ENCODE measurements at places on chromosomes 7 and 10.

DNA sequence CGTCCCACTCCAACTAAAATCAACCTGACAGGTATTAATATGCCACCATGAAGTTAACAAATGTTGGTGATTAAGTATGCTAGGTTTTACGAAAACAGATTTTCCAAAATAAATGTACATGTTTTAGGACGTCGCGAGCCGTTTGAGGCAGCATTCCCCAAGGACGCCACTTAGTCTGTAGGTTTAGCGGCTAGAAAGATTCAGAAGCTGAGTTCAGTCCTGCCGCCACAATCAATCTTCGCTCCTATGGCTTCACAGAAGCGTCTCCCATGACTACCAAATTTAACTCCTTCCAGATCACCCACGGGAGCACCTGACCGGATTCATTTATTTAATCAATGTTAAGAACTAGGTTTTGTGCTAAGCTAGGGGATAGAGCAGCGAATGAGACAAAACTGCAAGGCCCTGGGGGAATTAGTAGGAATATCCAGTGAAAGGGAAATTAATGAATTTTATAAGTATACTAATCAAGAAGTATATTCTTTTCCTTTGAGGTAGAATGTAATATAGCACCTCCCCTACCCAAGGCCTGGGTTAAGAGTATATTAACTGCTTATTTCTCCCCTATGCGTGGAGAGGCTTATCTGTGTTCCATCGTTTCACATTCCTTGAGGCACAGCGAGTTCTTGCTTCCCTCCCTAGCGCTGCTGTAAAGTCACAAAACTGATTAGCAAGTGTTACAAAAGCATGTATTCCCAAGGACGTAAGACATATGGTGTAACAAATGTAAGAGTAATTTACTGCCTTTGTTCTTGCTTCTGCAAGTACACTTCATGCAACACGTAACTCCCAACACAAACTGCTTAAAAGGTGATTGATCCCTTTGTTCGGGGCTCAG is 994 bp upstream of the CYP51A1 start:
- no peak for DNase-seq

DNA sequence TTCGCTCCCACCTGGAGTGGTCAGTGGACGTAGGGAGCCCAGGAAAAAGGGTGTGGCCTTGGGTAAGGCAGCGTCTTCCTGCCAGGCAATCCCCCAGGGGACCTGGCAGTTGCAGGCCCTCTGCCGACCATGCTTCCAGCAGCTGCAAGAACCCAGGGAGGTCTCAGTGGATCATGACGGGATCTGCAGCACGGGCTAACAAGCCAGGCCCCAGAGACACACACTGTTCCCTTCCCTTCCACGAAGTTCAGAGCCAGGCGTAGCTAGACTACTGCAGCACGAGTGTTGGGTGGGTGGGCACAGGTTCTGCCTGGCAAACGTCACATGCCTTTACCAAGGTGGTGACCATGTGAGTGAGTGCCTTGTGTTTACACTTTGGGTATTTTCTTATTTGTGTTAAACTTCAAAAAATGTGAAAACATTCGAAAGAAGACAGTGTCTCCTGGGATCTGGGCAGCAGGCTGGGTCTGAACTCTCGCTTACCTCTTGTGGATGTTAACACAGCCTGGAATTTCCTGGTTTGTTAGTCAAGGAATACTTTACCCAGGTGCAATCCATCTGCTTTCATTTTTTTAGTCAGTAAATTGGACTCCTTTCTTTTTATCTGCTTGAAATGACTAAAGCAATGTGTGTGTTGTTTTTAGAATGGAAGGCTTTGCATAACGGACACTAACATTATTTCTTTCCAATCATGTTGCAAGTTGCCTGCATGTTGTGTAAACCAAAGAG is 48.2 kb upstream of the VIPR2 start:
- DNase-seq, result no peak

DNA sequence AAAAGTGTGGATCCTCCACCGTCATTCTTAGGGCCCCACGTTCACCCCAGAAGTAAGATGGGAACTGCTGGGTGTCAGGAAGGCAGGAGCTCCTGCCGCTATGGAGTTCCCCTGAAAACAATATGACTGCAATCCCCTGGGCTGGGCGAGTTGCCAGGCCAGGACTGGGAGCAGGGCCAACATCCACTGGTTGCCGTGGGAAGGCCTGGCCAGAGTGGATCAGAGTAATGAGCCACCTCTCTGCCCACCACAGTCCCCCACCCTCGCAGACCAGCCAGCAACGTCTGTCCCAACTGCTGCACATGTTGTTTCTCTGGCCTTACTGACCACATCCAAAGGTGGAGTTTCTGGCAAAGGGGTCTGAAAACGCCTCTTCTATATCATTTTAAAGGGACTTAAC is 86.6 kb downstream of the STRA8 start:
- no peak for DNase-seq

- no peak for DNase-seq
Observed at GRCh38 chr7:29255199-29255878, 60.8 kb downstream of the CHN2 start.

GRCh38 chr10:124344931-124345330 is 73.8 kb downstream of the OAT start:
- DNase-seq, result no peak

- DNase-seq, result no peak
Observed at GRCh38 chr10:21173802-21174714, 276.9 kb upstream of the NEBL start.

GRCh38 chr10:85204814-85205213 is 876.4 kb downstream of the CCSER2 start:
- no peak for DNase-seq

DNA sequence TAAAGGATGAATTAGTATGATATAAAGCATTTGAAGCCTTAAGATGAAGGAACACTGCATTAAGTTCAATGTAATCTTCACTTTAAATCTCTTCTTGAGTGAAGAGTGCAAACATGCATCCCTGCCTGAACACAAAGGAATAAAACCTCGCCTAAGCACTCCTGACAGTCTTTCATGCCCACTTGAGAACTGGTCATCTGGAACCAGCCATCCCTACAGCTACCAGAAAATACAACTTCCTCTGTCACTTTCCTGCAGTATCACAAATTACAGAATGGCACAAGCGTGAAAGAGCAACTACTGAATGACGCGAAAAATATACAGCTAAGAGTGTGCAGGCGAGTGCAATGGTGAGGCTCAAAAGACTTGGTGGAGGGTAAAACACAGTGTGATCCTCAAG is 1079.9 kb downstream of the CNTNAP2 start:
- DNase-seq, result peak; percentile 86

DNA sequence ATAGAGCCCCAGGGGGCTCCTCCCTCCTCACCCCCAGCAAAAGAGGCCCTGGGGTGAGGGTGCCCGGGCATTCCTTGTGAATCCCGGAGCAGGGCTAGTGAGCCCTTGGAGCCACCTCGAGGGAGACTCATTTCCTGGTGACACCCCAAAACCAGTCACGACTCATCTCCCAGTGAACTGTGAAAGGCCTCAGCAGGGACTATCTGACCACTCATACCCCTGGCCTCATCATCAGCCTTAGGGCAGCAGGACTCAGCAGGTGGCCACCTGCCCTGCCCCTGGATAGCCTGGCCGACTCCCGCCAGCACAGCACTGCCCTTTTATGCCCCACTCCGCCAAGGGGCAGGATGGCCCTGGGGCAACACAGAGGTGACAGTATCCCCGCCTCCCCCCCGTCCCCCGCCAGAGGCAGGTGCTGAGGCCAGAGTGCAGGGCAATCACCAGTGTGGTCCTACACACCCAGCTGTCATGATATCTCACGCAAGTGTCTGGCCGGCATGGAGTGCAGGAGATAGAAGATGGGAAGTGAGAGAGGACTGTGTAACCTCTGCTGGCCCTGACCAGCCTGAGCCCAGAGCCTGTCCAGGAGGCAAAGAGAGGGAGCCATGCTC is 3.2 kb downstream of the SNCG start:
- DNase-seq, result no peak

DNA sequence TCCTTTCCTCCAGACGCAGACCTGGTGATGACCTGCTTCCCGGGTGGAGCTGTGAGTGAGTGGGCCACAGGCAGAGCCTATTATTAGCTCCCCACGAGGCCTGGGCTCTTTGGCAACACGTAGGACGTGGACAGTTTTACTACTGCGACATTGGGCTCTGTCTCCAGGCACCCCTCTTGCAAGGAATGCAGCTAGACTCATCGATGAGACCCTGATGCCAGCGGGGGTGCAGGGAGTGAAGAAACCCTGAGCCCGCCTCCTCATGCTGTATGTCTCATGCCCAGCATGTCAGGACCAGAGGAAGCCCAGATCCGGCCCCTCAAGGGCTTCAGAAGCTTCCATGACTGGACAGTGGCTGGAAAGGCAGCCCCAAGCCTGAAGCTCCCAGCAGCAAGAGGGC is 161.9 kb downstream of the TCERG1L start:
- DNase-seq, result no peak

DNA sequence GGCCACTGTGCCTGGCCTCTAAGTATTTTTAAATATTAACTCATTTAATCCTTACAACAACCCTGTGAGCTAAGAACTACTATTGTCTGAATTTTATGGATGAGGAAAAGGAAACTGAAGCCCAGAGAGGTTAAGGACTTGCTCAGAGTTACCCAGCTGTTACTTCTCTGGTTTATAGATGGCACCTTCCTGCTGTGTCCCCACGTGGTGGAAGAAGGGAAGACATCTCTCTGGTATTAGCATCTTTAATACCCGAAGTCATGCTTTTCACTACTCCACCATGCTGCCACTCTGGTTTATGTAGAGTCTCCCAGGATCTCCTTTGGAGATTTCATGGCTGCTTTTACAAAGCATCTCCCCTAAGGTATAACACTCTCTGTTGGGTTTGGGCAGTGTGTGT is 105.5 kb upstream of the MKLN1 start:
- DNase-seq, result no peak

DNA sequence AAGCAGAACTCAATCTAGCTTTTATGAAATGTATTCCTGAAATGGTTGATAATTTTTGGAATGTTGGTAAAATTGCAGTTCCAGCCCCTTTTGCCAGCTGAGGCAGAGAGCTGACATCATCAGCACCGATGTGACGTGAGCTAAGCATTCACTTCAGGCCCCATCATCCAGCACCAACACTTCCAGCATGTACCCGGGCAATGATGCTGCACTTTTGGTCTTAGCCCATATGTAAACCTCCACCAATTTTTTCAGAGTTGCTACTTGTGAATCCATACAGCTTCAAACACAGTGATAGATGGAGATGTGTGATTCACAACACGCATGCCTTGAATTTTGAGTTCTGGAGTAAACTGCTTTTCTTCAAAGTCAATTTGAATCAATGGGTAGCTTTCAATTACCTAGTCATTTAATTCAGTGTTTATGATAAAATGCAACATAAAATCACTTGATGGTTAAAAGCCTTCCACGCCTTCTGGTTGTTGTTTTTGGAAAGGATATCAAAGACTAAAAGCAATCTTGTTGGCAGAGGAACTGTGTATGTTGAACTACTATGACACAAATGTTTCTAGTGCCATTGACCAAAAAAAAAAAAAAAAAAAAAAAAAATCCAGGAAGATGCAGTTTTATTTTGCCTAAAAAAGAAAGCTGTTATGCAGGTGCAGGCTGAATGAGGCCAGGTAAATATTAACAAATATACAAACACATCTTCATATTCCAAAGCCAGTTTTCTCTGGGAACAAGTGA is 73.9 kb downstream of the NRP1 start:
- DNase-seq, result no peak

GRCh38 chr7:68700414-68700813 is 897.9 kb upstream of the AUTS2 start:
- DNase-seq, result no peak

- DNase-seq, result no peak
Observed at GRCh38 chr10:87862679-87863052, 667 bp downstream of the KLLN start.

GRCh38 chr10:86707505-86707904 is 39.2 kb downstream of the LDB3 start:
- DNase-seq, result no peak

DNA sequence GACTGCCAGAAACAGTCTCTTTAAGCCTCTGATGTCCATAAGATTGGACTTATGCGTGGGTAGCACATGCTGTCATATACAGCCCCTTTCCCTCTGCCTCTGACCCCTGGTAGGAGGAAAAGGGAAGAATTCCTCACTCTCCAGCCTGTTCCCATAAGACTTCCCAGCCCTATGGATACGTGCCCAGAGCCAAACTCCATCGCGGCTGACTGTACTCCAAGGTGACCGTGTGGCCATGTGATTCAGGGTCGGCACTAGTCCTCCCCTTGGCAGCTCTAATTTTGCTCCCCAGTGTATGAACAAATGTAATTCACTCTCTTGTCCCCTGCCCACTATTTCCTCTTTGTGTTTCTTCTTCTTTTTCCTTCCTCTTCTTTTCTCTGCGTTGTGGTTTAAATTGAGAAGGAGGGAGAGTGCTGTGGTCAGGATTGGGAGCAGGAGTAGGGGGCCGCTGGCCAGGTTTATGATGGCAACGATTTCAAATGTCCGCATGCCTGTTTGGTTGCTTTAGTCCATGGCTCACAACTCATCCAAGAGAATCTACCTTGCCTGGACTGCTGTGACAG is 43.8 kb downstream of the PRLHR start:
- DNase-seq, result no peak

DNA sequence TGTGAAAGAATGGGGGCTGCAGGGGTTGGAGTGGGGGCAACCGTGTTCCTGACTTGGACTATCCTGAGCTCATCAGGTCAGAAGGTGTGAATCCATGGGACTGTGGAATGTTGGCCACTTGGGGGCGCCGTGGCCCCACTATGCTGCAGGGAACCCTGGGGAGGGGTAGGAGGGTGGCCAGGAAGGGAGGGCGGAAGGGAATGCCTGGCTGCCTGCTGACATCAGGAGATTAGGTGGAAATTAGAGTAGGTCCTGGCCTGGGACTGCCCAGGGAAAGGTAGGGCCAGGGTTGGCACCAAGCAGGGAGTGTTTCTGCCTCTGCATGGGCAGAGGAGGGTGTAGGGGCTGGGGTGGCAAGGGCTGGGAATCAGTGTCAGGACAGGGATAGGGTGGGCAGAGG is 65.8 kb upstream of the PRSS58 start:
- DNase-seq, result peak; percentile 41

DNA sequence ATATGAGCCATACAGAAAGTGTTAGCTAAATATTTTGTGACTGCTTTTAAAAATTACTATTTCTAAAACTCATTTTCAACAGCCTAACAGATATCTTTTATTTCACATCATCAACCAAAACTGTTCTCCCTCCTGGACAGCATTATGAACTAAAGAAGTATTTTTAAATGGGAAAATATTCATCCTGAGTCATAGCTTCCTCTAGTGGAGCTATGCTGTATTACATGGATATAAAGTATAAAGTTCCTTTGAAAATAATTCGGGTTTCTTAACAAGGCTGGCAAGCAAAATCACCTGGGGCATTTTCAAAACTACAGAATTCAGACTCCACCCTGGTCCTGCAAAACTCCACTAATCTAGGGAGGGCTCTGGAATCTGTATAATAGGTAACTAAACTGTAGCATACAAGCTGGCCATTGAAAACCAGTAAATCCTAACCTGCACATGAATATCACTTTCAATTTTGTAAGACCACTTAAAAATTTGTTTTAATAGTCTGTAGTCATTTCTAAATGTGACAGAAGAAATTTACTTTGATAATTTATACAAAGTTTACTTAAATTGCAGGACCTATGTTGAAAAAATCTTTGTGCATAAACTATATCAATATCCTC is 53.5 kb downstream of the SCIN start:
- no peak for DNase-seq

- DNase-seq, result no peak
Observed at GRCh38 chr7:100943693-100944092, 5.6 kb upstream of the MUC3A start.

- DNase-seq, result no peak
Observed at GRCh38 chr7:32516551-32517100, 21.3 kb downstream of the AVL9 start.
